T-helper 22 cell (primary cell): ENCODE measurements at places on chromosomes 3 and 15.

DNA sequence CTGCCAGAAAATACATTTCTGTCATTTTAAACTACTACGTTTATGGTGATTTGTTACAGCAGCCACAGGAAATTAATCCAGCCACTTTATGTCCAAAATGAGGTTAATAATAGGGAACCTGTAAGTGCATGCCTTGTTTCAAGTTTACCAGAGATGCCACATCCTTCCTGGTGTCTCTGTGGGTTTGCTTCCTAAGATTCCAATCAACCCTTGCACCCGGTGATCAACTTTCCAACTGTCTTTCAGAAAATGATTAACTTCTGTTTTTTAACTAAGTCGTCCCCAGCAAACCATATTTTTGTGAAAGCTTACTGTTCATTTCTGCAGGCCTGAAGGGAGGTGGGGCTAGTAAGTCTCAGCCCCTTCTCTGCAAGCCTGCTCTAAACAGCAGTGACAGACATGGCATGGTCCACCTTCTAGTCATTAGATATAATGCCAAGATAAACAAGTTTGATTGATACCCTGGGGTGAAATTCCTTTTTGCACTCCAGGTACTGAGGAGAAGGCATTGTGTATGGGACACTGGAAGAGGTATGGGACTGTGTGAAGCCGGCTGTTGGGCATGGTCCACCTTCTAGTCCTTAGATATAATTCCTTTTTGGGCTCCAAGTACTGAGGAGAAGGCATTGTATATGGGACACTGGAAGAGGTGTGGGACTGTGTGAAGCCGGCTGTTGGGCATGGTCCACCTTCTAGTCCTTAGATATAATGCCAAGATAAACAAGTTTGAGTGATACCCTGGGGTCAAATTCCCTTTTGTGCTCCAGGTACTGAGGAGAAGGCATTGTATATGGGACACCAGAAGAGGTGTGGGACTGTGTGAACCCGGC lies 11.1 kb upstream of the TMC3 start:
- no peak for DNase-seq

DNA sequence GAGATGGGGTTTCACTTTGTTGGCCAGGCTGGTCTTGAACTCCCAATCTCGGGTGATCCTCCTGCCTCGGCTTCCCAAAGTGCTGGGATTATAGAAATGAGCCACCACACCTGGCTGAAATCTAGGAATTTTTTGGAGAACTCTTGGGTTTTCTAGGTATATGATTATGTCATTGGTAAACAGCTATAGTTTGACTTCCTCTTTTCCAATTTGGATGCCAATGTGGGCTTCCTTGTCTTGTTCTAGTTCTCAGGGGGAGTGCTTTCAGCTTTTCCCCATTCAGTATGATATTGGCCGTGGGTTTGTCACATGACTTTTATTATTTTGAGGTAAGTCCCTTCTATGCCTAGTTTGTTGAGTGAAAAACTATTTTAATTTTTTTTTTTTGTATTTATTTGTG lies 17.9 kb downstream of the KCNMB3 start:
- no peak for DNase-seq

GRCh38 chr15:99917252-99917651 lies 184.0 kb upstream of the LYSMD4 start:
- no peak for DNase-seq

GRCh38 chr15:80997692-80998091 lies 3.0 kb upstream of the TLNRD1 start:
- no peak for DNase-seq

GRCh38 chr15:100116416-100117190 lies 225.2 kb downstream of the ADAMTS17 start:
- no peak for DNase-seq

DNA sequence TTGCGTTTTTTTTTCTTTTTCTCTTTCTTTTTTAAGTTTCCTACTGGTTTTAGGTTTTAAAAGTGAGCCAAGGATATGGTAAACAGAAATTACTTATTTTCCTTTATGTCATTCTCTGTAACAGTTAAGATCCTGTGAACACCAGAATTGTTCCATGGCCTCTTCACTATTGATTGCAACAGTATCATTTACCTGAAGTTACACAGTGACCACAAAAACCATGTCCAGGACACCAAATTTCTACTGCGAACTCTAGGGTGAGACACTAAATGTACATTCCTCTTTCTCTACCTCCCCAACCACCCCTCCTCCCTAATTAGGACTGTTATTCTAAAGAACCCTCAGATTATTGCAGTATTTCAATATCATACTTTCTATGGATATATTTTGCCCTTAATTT lies 280.9 kb downstream of the FOXP1 start:
- DNase-seq: no peak

- no peak for DNase-seq
Observed at GRCh38 chr3:77271306-77271705, 231.4 kb downstream of the ROBO2 start.

DNA sequence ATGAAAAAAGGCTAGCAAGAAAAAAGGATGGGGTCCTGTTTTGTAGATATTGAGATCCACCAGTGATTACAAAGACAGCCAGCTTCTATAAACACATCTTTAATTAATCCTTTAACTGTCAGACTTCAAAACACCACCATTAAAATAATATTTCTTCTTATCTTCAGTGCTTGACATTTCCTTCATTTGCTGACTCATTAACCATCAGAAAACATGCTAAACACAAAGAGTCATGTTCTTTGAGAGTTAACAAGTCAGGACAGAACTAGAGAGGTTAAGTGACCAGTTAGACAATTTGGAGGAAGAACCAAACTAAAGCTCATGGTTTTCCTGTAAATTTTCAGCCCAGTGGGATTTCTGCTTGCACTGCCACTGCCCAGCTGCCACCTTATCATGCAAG lies 111.4 kb downstream of the MEIS2 start:
- no peak for DNase-seq
